Fibroblast of the conjunctiva (primary cell): ENCODE measurements at places on chromosomes 12 and 14.

DNA sequence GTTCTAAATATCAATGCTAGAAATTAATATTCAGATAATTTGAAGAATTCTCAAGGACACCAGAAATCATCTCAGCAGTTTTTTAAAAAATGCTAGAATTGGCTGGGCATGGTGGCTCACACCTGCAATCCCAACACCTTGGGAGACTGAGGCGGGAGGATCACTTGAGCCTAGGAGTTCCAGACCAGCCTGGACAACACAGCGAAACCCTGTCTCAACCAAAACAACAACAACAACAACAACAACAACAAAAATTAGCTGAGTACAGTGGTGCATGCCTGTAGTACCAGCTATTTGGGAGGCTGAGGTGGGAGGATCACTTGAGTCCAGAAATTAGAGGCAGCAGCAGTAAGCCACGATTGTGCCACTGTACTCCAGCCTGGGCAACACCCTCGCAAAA is 3.2 kb upstream of the MDP1 start:
- no peak for DNase-seq

DNA sequence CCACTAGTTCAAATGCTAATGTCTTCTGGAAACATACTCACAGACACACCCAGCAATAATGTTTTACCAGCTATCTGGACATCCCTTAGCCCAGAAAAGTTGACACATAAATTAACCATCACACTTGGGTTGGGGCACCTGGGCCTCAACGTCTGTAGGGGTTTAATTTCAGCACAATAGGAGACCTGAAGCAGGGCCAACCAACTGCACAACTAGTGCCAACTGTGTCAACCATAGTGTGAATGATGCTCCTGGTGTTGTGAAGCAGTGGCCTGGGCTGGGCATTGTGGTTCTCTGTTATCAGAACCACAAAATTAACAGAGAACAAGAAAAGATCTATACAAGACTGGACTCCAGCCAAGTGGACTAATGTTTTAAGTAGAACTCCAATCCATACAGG is 106.7 kb upstream of the PPM1H start:
- DNase-seq, result no peak

- DNase-seq, result peak; percentile 64
Observed at GRCh38 chr12:49331380-49332222, 5.4 kb downstream of the C1QL4 start.

DNA sequence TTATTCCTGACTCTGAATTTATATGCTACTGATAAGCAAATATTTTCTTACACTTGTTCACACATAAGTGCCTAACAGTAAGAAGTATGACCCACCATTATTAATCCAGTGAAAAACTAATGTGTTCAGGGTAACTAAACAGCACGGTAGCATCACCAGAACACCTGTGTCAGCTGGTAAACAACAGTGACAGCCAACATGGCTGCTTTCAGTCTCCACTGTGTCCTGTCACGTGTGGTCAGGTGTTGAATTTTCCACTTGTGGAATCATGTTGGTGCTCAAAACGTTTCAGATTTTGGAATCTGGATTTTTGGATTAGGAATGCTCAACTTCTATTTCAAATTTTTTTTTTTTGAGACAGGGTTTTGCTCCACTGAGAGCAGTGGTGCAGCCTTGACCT is 14.3 kb upstream of the ATP23 start:
- DNase-seq, result no peak

GRCh38 chr14:99889268-99889667 is 96.1 kb downstream of the EML1 start:
- no peak for DNase-seq

DNA sequence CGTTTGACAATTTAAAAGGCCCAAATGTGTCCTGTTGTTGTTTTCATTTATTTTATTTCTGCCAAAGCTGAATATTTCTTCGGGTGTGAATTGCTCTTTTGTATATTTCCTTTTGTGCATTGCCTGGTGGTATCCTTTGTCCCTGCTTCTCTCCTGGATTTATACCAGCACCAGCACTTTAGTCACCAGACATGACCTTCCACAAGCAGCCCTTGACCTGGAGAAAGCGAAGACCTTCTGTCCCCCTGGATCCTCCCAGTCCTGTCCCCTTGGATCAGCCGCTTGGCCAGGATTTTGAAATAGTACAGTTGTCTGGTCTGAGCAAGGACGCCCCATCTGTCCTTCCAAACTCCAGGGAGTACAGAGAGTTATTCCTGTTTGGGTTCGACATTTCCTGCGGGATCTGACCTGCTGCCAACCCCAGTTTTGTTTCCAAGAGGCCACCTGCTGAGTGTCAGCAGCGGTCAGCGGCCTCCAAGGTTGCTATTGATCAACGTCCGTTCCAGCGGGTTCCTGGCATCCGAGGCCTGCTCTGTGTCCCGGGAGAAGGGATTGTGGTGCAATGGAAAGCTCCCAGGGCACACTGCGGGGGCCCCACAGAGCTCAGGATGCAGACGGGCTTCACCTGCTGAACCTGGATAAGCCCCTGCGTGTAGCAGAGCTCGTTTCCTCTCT is 45.1 kb upstream of the CHGA start:
- no peak for DNase-seq
